ENCODE measurements at places on chromosomes 2 and 18.

- DNase-seq: no peak
These were observed 176.3 kb downstream of the PIK3C3 start for GRCh38 chr18:42131066-42131929.

DNA sequence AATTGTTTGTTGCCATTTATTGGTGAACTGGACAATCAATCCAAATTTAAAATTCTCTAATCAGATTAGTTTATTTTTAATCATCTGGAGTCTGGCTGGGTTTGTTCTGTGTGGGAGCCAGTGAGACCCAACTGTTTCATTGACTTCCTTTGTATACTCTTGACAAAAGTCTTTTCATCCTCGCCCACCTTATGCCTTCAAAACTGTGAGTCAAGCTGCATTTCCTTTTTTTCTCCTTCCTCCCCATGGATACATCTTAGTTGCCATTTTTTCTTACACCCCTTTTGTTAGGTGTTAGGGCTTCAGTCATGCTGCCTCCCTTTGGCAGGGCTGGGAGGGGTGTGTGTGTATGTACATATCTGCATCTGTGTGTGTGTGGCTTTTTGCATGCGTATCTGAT lies 117.6 kb downstream of the PRKCE start:
- DNase-seq: no peak

DNA sequence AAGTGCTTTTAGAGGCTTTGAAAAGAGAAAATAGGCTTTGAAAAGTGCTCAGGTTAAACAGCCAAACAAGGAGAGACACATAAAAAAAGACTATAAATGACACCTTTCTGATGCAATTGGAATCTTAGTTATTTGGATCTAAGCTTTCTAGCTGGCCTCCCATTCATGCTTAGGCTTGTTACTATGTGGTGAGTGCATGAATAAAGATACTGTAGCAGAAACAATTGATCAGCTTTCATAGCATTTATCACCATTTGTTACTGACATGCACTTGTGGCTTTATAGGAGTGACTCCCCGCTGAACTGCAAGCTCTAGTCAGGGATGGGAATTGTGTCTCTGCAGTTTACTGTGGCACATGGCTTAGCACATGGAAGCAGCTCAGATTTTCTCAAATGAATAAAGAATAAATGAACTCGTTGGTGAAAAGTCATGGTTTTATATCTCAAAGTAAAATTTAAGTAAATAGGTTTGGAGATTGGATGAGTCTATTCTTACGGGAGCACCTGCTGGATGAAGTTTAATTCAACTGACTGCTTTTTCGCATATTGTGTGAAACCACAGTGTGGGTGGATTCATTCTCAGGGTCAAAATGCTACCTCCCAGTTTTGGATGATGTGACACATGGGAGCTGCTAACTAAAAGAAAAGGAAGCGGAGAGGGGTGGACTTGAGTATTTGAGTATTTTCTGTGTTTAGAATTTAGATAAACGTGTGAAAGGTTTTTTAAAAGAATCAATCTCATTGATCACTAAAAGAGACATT lies 91.1 kb upstream of the NOL4 start:
- DNase-seq: no peak

DNA sequence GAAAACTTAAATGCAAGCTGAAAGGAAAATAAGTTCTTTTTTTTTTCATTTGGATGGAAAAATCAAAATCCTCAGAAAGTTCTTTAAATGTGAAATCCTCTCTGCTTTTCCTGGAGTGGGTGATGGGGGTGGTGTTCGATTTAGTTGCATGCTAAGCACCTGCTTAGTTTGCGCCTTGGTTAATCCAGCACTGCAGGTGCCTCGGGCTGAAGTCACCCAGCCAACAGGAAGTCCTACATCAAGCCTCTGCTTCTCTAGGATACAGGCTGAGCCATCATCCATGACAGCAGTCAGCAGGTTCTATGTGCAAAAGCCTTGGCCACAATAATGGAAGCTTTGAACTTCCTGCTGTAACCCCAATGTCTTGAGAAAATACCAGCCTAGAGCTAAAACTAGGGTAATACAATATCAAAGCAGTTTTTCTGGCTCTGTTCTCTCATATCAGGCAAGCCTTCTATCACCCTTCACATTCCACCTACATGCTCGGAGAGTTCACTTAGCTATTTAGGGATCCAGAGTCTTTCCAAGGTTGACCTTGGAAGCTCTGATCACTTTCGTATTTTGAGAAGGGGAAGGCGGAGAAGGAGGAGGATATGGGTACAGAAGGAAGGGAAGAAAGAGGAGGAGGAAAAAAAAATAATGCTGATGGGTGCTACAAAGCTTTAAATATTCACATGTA lies 116.1 kb upstream of the LRRTM1 start:
- DNase-seq: no peak

- DNase-seq: no peak
These were observed 16.2 kb downstream of the SALL3 start for GRCh38 chr18:78995740-78996395.

- DNase-seq: no peak
These were observed 131.3 kb upstream of the CBLN2 start for GRCh38 chr18:72675394-72675793.

DNA sequence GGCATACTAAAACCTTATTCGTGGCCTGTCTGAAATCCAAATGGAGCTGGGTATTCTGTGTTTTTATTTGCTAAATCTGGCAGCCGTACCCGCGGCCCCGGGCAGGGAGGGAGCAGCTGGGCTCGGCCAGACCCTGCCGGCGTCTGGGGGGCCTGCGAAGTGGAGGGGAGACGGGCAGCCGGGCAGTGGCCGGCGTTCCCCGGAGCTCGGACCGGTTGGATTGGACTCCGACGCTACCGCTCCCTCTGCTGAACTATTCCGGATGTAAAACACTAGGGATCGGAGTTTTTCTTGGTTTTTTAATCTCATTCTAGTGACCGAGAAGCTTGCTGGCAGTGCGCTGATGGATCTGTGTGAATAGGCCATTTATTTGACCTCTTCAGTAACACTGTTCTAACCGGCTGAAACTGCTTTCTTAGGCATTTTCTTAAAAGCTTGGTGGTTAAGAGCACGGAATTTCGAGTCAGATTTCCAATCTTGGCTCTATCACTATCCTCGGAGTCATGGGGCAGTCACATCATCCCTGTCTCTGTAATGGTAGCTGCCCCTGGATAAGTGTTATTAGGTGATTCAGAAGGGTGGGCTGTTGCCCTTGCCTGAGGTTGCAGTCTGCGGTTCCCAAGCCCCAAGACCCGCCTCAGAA lies 694 bp downstream of the UNC50 start:
- no peak for DNase-seq

GRCh38 chr2:187617905-187618304 lies 63.7 kb upstream of the TFPI start:
- DNase-seq: no peak

DNA sequence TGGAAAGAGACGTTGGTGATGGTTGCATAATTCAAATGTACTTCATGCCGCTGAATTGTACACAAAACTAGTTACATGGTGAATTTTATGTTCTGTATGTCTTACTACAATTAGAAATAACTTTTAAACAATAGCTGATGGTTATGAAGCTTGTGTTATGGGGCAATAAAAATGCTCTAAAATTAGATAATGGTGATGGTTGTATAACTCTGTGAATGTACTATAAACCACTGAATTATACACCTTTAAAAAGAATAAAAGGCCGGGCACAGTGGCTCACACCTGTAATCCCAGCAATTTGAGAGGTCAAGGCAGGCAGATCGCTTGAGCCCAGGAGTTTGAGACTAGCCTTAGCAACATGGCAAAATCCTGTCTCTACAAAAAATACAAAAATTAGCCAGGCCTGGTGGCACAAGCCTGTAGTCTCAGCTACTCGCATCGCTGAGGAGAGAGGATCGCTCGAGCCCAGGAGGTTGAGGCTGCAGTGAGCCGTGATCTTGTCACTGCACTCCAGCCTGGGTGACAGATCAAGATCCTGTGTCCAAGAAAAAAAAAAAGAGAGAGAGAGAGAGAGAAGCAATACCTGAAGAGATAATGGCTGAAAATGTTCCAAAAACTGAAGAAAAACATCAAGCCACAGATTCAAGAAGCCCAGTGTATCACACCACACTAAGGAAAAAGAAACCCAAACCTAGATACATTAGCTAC lies 6.3 kb downstream of the RNU4ATAC start:
- DNase-seq: no peak

GRCh38 chr2:240966457-240966905 lies 31.9 kb upstream of the SNED1 start:
- no peak for DNase-seq

- DNase-seq: no peak
These were observed 21.4 kb upstream of the CNOT11 start for GRCh38 chr2:101231240-101231639.

- no peak for DNase-seq
These were observed 73.7 kb downstream of the PXDN start for GRCh38 chr2:1670636-1671035.

DNA sequence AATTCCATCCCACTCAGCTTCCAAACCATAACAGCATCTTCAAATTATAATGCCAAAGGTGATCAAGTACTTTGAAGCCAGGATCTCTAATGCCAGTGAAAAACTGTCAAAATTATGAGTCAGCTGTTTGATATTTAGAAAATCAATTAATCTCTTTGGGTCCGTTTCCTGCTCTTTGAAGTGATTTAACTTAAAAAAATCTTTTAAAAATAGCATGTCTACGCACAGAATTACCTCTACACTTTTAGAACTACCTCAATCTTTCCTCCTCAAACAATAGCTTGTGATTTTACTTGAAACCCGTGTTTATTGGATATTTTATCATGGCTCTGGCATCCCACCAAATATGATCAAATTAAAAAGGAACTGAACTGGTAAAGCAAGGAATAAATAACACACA lies 31.3 kb upstream of the TANK start:
- DNase-seq: no peak

- no peak for DNase-seq
These were observed 117.4 kb upstream of the RPRM start for GRCh38 chr2:153595939-153596338.

DNA sequence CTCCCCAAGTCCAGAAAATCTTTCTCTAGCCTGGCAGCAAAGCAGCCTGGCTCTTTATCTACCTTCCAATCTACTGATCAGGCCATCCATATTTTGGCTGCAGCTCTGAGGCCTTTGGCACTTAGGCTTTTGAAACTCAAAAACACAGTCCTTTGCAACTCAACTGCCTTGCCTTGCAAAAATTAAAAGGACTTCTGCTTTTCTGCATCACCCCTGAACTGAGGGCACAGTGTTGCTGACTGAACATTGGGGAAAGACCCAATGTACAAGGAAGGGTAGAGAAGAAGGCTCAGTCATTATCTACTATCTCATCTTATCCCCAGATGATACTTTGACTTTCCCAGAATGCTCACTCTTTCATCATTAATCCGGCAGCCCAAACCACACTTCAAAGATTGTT lies 625.5 kb downstream of the ARHGAP15 start:
- DNase-seq: no peak

- DNase-seq: no peak
These were observed 208.2 kb upstream of the DCC start for GRCh38 chr18:52131845-52132244.

- DNase-seq: no peak
These were observed 43.6 kb upstream of the OTOS start for GRCh38 chr2:240183875-240184590.

DNA sequence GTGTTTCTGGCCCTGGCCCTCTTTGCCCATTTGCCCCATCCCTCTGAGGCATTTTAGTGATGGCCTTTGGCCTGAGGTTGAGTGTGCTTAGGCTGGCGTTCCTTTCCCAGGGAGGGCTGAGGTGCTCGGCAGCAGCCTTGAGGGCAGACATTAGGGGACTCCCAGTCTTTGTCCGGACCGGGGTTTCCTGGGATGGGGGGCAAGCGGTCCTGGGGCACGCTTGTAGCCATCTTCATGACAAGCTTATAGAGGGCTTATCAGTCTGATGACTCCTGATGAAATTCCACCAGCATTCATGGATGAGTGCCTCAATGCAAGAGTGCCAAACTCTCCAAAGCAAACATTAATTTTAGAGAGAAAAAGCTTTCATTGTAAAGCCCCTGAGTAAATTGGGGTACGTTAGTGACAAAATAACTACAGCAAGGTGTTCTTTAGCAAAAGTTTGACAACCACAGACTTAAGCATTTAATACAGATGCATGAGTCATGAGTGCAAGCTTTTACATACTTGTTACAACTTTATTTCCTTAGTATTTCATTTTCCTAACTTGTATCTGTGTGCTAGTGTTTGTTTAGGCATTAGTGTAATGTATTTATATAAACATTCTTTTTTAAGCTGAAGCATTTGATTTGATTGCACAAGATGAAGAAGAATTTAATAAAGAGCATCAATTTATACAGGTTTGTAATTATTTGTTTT lies 45.6 kb downstream of the CEP192 start:
- no peak for DNase-seq

DNA sequence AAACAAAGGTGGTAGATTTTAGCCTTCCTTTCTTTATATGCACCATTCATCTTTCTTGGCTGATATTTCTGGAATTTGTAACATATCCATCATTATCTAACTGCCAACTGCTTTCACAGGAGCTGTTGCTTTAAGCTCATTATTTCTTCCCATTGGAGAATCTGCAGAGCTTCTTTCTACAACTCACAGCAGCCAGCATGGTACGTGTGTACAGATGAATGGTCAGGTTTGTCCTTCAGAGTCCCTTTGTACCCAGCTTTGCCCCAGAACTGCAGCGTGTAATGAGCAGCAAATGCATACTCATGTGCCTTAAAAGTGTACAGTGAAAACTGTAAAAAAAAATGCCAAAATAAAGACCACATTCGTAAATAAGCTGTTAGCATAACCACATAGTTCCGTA lies 260.9 kb downstream of the FIGN start:
- DNase-seq: no peak

DNA sequence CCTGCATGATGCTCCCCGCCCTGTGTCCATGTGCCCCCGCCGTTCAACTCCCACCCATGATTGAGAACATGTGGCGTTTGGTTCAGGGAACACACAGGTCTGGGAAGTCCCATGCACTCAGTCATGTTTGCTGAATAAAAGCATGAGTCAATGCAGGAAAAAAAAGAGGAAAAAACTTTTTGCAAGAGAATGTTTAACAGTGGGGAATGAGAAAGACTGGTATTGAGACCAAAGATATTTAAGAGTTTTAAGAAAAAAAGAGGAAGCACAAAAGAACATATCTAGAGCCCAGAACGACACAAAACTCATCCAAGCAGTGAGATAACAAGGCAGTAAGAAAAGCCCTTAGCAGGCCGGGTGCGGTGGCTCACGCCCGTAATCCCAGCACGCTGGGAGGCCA lies 279.2 kb upstream of the THSD7B start:
- no peak for DNase-seq

GRCh38 chr2:127163921-127164320 lies 56.2 kb downstream of the CYP27C1 start:
- no peak for DNase-seq

- DNase-seq: no peak
These were observed 46.6 kb upstream of the SCG2 start for GRCh38 chr2:223648755-223649154.
